ENCODE measurements at places on chromosomes 7 and 10. TPM values are rescaled to one million over a fixed set of nuclear protein-coding genes. Genes with fewer than 3 reads are reported as not detected.

The PKD2L1 gene
- total RNA-seq = not detected

The PAPSS2 gene
- total RNA-seq = 58.5 TPM

DNA sequence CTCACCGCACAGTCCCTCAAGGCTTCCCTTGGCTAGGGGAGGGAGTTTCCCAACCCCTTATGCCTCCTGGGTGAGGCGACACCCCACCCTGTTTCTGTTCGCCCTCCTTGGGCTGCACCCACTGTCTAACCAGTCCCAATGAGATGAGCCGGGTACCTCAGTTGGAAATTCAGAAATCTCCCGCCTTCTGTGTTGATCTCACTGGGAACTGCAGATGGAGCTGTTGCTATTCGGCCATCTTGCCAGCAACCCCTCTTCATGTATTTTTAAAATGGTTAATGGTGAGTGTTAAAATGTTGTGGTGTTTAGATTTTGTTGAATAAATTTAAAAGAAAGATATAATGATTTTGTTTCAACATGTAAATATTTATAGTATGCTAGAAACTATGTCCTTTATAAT, 22.0 kb downstream of the UMAD1 start:
- H3K27ac ChIP-seq = no peak overlapping the region
- H3K27me3 ChIP-seq = no peaks in the 10 kb centered on the region
- no peaks in the 10 kb centered on the region for H3K36me3 ChIP-seq
- DNase-seq = no peak

- no peaks in the 10 kb centered on the region for H3K36me3 ChIP-seq
- H3K27me3 ChIP-seq = no peaks in the 10 kb centered on the region
- H3K4me1 ChIP-seq = no peaks in the 10 kb centered on the region
These were observed 100.2 kb upstream of the GPR26 start for GRCh38 chr10:123565691-123566660.

DNA sequence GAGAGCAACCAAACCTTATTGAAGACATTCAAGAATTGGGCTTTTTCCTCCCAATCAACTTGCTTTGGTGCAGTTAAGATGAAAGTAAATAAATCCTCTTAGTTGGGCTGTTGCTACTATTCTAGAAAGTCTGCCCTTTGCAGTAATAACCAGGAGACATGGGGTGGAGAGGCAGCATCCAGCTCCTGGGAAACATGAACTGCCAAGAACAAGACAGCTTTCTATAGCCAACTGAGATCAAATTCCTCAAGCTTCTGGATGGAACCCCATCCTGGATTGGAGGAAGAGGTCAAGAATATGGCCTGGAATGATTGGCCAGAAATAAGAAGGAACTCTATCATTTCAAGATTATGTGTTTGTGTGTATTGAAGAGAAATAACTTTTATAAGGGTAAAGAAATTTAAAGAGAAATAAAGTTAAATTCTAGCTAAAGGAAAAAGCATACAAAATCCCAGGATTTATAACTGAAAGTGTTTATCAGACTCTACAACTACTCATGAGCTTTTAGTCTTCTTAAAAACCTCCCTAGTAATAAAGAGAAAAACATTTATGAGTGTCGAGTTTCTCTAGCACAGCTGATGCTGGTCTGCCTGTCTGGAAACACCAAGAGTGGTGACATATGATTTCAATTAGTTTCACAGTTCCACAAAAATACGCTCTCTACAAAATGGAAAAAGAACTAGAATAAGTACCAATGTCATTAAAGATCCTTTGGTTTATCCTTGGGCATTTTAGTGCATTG, 70.1 kb upstream of the COL1A2 start:
- no peaks in the 10 kb centered on the region for H3K4me1 ChIP-seq
- no peak for DNase-seq
- no peaks in the 10 kb centered on the region for H3K36me3 ChIP-seq
- no peaks in the 10 kb centered on the region for H3K27me3 ChIP-seq
- no peak overlapping the region for H3K27ac ChIP-seq
- no peak overlapping the region for H3K4me3 ChIP-seq

DNA sequence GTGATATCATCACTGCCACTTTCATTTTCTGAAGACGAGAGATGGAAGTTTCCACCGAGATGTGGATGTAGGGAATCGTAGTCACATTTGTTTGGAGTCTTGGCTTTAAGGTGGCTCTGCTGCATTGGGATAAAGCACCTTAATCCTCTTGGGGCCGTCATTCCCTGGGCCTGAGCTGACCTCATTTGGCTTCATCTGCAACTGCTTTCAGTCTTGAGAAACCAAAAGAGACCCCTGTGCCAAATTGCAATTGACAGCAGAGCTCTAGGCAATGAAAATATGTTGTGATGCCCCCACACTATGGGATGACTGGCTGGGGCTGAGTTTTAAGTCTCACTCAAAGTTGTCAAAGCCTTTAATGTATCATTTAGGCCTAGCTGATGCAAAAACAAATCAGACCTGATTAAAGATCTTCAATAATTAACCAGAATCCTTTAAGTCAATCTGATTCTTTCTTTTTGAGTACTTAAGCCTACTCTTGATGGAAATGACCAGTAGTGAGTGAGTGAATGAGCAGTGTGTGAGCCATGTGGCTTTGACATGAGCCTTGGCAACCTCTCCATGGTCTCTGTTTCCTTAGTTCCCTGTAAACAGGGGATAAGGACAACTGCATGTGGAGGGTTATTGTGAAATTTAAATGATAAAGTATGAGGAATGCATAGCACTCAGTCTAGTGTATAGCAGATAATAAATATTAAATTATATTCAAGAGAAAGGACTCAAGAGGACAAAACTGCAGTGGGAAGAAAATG, 155.0 kb downstream of the BMPER start:
- H3K27ac ChIP-seq = peak overlapping the region; percentile 57
- DNase-seq = peak; percentile 63
- peaks cover 6% of the 10 kb centered on the region for H3K4me1 ChIP-seq
- H3K36me3 ChIP-seq = no peaks in the 10 kb centered on the region
- no peaks in the 10 kb centered on the region for H3K27me3 ChIP-seq

All from astrocyte (in vitro differentiated cells and primary cell).